ENCODE measurements at places on chromosomes 2 and 18.
A peak's percentile ranks its signal among the peaks of the same experiment; 100 is the strongest.

GRCh38 chr2:238322001-238322411, 1.7 kb downstream of the TRAF3IP1 start:
- DNase-seq, result no peak

GRCh38 chr2:106184857-106185256, 9.2 kb downstream of the UXS1 start:
- no peak for DNase-seq

DNA sequence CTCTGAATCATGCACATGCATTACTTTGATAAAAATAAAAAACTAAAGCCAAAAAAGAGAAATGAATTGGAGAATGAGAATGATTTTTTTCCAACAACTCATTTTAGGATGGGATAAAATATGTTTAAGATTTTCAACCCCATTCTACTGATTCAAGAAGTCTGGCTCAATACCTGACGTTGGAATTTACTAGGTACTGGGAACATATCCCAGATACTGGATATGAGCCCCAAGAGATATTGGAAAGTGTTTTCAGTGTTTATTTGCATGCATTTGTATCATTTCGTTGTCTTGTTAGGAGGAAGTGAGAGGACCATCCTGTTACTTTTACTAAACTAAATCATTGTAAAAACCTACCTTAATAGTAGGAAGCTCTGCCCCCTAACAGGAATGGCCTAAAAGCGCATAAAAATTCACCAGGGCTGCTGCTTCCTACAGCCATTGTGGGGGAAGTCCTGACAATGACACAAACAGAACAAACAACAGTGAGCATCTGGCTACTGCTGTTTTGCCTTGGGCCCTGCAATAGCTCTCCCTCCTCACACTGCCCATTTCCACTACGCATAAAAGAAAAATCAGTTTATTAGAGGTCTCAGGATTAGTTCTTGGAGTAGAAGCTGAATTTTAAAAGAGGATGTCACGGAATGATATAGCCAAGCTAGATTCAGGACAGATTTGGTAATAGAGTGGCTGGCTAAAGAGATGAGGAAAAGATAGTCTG, 35.2 kb downstream of the ANKAR start:
- DNase-seq, result no peak

DNA sequence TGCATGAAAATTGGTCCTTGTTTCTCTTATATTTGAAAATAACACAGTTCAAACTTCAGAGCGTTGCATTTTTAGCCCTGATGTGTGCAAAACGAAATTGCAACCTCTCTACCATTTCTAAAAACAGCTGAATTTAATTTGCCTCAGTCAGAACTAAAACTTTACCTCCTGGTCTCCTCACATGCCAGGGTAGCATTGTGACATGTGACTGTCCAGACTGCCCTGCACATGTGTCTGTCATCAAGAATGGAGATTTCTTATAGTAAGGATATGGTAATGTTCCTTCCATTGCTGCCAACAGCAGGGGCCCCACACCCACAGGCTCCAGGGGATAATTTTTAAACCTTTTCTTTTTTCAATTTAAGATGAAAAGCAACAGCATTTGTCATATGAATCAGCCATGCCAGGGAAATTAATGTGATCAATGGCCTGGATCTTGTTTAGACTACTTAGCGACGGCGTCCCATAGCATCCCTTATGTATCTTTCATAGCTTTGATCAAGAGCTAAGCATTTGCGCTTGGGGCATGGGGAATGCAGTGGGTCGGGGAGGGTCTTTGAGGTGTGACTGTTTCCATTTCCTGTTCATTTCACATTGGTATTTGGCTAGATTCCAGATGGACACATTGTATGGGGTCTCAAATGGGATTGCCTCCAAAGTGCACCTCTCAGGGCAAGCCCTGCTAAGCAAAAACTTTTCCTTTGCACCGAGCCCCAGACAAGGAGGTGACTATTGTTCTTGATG, 92.4 kb upstream of the RASGRP3 start:
- DNase-seq, result no peak

GRCh38 chr2:127578411-127578810, 42.9 kb downstream of the MYO7B start:
- DNase-seq, result no peak

- no peak for DNase-seq
Observed at GRCh38 chr2:226674123-226674522, 125.5 kb downstream of the IRS1 start.

DNA sequence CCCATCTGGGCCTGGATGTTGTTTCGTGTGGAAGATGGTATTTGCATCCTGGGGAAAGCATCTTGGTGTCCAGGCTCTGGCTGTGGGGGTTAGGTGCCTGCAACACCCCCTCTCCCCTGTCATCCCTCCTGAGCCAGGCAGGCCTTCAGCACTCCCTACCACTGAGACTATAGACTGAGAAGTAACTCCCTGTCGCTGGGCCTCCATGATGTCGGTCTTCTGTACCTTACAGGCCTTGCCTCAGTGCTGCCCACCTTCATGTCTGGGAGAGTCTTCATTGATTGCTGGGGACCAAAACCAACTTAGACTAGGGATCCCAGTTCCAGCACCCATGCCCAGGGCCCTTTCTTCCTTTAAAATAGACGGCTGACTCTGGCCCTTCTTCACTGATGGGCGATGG, 33.1 kb upstream of the DNMT3A start:
- DNase-seq, result no peak

GRCh38 chr18:7733642-7734041, 166.5 kb downstream of the PTPRM start:
- DNase-seq, result no peak

DNA sequence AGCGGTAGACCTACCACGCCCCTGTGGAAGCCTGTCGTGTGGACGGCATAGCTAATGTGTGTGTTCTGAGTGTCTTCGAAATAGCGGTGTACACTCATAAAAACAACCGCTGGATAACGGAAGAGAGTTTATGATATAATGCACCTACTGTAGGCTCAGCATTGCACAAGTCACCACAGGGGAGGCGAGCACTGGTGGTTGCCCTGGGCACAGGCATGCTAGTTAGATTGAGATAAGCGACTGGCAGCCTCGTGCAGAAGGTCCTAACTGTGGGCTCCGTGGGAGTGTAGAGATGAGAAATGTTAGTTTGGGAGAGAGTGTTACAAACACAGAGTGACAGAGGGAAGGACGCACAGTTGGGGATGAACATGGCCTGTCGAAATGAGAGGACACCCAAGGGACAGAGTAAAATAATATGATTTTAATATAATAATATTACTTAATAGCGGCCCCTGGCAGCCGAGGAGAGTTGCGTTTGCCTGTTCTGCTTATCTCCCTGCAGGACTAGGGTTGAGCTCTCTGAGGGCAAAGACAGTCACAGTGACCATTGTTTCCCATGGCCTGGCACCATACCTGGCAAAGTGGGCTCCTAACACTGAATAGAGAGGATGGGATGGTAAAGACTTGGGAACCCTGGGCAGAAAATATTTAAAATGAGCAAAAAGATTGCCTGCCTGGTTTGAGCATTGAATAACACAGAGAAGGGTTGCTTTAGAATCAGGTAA, 204.2 kb downstream of the GBX2 start:
- no peak for DNase-seq

DNA sequence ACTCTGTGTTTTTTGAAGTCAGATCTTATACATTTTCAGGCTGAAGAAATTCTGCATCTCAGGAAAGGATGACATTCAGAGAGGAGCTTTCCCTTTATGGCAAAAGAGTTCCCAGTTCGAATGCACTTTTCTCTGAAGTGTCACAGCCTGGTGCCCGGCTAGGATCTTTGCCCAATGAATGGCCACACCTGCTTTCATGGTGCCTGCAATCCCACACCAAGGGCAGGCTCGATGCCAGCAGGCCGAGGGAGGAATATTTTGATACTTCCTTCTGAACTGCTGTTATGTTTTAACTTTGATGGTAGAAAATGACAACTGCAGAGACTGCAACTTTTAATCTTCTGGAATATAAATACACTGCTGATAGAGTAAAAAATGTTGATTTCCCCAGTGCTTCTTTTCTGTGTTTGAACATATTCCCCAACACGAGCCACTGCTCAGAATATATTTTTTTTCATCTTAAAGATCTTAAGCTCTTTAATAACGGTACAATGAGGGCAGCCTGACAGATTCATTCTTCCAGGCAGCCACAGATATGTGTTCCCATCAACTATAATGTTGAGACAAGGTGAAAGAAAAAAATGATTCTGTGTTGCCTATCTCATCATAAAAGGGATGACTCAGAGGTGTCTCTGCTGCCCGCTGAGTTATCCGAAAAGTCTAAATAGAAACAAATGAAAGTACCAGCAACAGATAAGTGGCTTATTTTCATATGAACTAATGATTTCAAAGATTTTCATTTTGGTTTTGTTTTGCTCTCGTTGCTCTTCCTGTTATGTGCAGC, 848.5 kb downstream of the DCDC2C start:
- DNase-seq, result no peak

- DNase-seq, result no peak
Observed at GRCh38 chr2:17959833-17960232, 81.4 kb downstream of the KCNS3 start.

GRCh38 chr18:3135536-3135935, 84.2 kb downstream of the MYOM1 start:
- no peak for DNase-seq

- DNase-seq, result no peak
Observed at GRCh38 chr2:134361648-134362047, 107.8 kb downstream of the MGAT5 start.

DNA sequence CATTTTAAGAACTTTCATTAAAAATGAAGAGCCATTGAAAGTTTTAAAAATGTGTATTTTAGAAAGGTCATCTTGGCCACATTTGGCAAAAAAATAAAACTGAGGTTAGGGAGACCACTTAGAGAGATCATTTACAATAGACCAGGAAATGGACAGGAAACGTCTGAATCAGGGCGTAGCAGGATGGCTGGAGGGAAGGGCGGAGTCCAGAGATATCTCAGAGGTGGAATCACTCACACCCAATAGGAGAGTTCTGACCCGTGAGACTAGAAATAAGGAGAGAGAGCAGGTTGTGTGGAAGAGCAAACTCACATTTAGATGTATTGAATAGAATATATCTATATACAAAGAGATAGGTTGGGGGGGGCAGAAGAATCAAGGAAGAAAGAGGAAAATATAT, 373.4 kb downstream of the METTL4 start:
- peak; percentile 31 for DNase-seq

- no peak for DNase-seq
Observed at GRCh38 chr2:128282976-128283810, 35.5 kb downstream of the HS6ST1 start.

DNA sequence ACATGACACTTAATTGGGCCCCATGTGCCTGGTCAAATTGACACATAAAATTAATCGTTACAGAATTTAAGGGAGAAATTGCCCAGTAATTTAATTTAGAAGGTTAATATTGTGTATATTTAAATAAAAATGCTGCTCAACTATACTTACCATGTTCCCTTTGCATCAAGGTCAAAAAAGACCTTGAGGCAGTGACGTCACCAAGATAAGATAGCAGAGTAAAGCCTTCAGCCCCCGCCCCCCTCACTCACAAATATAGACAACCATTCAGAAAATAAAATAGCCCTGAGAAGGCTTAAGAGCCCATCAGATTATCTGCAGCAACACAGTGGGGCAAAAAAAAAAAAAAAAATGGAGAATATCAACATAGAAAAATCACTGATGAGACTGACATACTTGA, 785.7 kb downstream of the CCDC85A start:
- DNase-seq, result no peak

DNA sequence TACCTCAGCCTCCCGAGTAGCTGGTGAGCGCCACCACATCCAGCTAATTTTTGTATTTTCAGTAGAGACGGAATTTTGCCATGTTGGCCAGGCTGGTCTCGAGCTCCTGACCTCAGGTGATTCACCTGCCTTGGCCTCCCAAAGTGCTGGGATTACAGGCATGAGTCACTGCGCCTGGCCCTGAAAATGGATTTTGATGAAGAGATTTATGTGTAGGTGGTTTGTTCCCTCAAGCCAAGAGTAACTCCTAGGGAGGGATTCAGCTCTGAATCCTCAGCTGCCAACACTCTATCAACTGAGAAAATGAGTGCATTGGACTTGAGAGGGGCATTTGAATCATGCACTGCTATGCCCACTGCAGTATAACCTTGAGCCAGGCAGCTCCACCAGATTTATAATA, 17.5 kb upstream of the LIPG start:
- no peak for DNase-seq

DNA sequence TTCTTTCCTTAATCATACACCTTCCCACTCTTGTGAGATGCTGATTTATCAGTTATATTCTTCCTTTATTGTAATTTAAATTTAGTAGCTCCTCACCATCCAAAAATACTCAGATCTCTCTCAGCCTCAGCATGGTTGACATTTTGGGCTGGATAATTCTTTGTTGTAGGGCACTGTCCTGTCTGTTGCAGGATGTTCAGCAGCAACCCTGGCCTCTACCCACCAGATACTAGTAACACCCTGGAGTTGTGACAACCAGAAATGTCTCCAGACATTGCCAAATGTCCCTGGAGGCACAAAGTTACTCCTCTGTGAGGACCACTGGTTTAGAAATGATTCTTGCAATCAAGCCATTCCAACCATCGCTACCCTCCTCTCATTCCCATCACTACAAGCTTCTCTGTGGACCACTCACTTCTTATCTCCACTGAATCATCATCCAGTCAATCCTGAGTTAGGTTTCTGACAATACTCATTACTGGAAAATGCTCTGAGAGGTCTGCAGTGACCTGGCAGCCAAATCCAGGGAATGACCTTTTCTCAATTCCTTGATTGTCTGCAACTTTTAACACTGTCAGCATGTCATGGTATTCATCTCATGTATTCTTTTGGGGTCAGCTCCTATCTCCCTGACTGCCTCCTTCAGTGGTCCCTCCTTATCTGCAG, 43.3 kb downstream of the OSBPL6 start:
- DNase-seq, result no peak

- DNase-seq, result no peak
Observed at GRCh38 chr2:238308177-238308576, 12.1 kb upstream of the TRAF3IP1 start.

DNA sequence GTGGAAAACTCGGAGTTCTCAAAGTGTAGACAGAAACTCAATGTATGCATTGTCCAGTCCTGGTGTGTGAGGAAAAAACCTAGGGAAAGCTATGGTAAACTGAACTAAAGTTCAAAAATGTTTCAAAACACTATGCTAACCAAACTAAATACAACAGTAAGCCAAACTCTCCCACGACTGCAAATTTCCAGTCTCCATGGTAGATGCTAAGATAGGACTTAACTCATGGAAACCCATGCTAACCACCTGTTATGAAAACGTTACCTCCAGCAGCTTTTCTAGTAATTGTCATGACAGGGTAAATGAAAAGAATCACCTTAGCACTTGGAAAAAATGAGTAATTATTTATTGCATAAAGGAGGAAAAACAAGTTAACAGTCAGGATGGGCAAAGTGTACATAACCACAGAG, 135.7 kb upstream of the EPC2 start:
- DNase-seq, result no peak

- DNase-seq, result peak; percentile 58
Observed at GRCh38 chr2:43707255-43708015, 31.2 kb upstream of the C1GALT1C1L start.

- DNase-seq, result no peak
Observed at GRCh38 chr2:33444967-33445366, 31.5 kb upstream of the RASGRP3 start.

DNA sequence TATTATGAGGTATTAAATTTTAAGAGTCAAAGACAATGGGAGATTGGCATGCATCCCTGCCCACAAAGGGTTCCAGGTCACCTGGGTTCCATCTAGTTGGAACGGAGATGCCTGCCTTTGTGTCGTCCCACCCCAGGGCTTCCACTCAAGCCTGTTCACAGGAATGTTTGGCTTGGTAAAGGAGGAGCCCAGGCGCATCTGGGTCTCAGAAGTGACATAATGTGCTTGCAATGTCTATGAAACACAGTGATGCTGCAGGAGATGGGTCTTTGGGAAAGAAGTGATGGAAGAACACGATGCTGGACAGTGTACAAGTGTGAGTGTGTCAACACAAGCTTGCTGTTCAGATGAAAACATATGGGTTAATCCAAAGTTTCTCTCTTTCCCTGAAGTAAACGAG, 49.6 kb upstream of the ZNF396 start:
- no peak for DNase-seq

Data from RWPE1 (cell line).